Cortex of kidney (tissue), 1 donor: ENCODE measurements at places on chromosomes 16 and 17.

GRCh38 chr16:31135535-31136286 lies at the start of gene PRSS8:
TSS of gene PRSS8 (minus strand) at chr16:31135727. CDS start at chr16:31135498, 229 bp downstream.
- no peak for DNase-seq

DNA sequence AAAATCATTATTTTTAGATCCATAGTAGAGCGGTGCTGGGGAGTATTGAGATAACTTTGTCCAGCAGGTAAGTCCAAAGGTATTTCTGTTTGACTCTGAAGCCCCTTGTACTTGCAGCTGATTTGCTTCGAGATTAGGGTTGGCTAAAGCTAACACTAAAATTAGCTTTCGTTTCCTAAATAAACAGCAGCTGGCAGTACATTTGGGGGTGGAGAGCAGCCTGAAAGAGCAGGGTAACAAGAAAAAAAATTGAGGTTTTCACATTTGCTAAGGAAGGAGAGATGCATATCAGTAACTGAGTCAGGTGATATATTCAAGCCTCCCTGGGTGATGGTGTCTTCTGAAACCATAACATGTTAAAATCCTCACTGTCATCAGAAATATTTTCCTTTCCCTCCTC lies 37.4 kb upstream of the TMC5 start:
- no peak for DNase-seq

DNA sequence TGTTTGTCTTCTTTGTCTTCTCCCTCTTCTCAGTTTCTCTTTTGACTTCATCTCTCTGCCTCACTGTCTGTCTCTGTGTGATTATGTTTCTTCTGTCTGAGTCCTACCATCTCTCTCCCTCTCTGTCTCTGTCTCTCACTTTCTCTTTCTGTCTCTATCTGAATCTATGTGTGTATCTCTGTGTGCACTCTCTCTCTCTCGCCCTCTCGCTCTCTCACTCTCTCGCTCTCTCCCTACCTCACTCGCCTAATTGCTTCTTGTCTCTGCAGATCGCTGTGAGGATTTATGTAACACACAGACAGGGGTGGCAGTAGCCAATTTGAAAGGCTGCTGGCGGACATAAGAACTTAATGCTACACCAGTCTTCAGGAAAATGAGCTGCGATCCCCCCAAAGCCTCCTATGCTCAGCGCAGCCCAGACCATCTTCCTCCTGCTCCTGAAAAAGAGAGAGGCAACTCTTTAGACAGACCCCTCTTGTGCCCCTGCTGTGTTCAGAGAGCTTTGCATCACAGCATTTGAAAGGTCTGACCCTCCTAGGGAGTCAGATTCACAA lies 140.9 kb downstream of the CCT6B start:
- no peak for DNase-seq

GRCh38 chr17:2904135-2904534 lies 107.9 kb downstream of the RAP1GAP2 start:
- DNase-seq = no peak
